ENCODE measurements at places on chromosomes 12 and 14.

- DNase-seq: no peak
Observed at GRCh38 chr12:106145539-106146447, 7.0 kb upstream of the NUAK1 start.

DNA sequence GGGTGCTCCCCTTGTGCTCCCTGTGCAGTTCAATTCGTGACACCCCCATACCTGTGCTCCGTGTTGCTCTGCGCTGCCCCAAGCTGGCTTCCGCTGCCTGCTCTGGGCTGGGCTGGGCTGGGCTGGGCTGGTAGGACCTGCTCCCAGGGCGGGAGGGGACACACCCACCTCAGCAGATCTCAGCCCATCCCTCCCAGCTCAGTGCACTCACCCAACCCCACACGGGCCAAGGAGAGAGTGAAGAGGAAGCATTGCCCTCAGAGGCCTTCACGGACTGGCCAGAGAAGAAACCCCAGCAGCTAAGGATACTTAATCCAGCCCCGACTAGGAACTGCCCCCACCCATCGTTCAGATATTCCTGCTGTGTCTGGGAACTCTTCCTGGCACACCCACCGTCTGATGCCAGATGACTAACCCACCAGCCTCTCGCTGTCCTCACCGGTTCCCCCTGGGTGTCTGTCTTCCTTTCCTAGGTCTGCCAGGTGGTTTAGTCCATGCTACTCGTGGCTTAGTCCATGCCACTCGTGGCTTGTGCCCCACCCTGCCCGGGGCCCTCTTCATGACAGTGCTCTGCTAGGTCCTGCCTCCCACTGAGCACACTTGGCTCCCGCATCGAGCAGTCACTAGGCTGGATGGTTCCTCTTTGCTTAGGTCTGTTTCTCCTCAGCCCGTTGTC, at the start of gene LPAR5:
TSS of gene LPAR5 (minus strand) at position 104 of the 676 bp plus-strand sequence. CDS start 14,711 bp downstream, outside the sequence.
- peak; percentile 69 for DNase-seq

DNA sequence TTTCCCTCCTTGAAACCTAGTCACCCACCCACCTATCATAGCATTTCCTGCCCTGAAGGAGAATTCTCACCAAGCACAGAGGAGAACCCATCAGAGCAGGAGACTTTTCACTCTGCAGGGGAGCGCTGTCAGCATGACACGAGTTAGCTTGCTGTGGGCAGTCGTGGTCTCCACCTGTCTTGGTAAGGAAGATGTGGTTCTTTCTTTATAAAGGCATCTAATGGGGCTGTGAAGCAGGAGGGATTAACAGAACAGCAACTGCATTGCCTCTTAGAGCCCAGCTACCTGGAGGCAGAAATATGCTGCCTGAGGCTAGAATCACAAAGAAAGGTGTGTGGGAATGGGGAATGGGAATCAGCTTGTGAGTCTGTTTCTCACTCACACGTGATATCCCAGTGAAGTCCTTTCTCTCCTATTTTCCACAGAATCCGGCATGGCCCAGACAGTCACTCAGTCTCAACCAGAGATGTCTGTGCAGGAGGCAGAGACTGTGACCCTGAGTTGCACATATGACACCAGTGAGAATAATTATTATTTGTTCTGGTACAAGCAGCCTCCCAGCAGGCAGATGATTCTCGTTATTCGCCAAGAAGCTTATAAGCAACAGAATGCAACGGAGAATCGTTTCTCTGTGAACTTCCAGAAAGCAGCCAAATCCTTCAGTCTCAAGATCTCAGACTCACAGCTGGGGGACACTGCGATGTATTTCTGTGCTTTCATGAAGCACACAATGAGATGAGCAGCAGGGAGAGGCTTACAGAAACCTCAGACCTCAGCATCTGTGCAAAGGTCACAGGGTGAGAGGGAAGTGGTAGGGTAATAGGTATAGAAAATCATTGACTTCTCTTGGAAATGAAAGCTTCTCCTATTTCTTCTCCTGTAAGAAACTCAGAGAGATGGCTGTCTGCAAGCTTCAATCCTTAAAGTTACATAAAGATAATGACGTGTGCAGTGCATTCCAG, 316.9 kb downstream of the DAD1 start:
- no peak for DNase-seq

DNA sequence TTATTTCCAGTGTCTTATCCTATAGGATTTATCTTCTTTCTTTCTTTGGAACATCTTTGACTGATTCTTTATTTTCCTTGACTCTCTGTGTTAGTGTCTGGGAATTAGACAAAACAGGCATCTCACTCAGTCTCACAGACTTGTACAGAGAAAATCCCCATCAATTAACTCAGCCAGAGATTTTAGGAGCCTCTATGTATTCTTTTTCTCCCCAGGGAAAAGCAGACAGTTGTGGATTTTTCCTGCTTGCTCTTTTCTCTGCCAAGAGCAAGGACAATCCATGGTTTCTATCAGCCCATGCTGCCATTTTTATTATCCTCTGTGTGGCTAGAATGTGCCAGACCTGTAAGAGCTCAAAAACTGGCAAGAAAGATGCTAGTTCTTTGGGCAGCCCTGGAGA, 595.1 kb downstream of the SNAPC1 start:
- DNase-seq: no peak

- peak; percentile 88 for DNase-seq
Observed at GRCh38 chr14:92926180-92926845, 3.4 kb downstream of the CHGA start.

DNA sequence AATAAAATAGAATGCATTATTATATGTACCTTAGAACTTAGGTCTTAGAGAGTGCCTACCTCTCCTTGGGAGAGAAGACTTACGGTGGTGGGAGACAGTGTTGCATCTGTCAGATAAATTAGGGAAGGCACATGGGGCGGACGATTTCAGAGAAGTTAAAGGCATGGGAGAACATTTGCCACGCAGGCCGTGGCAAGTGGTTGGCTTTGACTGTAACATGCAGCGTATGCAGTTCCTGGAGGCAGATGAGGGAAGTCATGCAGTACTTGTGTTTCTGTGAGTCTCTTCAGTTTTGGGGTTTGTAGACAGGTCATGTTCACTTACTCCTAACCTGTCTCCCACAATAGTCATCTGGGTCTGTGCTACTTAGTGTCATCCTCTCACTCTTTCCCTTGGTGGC, 43.6 kb downstream of the ETV6 start:
- no peak for DNase-seq

DNA sequence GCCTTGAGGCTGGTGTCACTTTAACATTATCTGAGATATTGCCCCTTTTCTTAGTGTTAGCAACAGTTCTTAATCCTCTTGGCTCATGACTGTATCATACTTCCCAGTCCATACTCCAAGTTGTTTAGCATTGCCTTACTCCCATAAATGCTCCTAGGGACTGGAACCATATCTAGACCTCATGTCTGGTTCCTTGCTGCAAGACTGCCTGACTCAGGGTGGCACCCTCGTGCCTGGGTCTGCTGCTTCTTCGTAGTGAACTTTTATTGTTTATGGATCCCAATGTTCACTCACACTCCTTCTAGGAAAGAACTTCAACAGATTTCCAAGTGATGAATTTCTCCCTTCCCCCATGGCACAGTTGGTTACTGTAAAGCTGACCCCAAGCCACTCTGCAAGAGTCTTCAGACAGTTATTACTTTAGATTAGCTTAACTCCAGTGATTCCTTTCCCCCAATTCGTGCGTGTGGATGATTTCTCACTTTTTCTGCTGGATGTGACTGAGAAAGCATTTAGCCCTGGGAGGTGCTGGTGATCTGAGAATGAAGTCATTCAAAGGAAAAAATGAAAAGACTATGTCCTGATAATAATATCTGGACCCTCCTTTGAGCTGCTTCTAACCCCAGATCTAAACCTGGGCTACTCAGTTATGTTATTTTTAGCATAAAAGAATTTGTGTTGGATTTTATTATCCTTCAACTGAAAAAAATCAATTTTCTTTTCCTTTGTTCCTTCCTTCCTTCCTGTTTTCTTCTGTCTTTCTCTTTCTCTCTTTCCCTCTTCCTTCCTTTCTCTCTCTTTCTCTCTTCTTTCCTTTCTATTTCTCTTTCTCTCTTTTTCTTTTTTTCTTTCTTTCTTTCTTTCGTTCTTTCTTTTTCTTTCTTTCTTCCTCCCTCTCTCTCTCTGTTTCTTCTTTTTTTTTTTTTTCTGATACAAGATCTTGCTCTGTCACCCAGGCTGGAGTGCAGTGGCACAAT, 47.5 kb upstream of the PPP1R12A start:
- DNase-seq: no peak

DNA sequence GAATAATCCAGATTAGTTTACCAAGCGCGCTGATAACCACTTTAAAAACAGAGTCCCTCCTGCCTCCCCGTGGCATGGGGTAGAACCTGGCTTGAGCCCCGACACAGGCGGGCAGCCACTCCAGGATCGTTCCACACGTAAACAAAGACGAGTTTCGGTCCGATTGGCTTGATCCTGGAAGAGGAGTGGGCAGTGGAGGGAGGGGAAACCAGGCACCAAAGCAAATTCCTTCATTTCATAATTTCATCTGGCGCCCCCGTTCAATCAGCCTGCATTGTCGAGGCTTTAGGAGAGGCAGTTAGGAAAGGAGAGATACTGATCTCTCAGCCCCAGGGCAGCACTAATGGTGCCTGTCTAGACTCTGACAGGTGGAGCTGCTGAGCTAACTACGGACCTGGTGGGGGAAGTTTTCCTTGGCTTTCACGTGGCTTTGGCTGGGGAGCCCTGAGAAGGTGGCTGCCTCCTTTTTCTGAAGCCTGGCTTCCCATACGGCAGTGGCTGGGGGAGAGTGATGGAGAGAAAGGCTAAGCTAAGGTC, 751 bp upstream of the GPRC5A start:
- DNase-seq: no peak

DNA sequence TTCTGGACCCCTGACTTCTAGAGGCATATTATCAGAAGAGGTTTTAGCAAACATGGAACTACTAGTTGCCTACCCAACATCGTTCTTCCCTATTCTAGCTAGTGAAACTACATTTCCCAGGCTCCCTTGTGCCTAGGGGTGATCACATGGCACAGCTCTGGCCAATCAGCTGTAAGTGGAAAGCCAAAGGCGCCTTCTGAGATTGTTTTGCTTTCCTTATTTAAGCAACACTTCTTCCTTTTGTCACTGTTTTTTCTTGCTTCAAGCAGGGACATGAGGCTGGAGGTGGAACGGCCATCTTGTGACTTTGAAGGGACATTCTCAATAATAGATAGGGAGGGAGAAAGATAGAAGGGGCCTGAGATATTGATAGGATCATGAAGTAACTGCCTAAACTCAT, 136.7 kb downstream of the ZNF664 start:
- DNase-seq: no peak

DNA sequence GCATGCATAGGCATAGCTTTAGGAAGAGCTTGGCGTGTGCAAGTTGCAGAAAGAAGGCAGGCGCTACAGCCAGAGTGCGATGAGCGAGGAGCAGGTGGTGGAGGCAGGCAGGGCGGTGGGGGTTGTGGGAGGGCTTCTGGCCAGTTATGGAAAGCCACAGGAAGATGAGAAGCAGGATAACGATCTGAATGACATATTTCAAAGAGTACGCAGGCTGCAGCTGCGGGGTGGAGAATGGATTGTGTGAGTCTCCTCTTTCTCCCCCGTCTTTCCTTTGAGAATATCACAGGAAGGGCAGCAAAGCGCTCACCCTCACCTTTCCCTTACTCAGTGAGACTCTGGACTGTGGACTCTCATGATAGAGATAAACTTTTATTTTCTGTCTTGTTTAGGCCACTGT, 48.7 kb upstream of the PLXNC1 start:
- DNase-seq: no peak

DNA sequence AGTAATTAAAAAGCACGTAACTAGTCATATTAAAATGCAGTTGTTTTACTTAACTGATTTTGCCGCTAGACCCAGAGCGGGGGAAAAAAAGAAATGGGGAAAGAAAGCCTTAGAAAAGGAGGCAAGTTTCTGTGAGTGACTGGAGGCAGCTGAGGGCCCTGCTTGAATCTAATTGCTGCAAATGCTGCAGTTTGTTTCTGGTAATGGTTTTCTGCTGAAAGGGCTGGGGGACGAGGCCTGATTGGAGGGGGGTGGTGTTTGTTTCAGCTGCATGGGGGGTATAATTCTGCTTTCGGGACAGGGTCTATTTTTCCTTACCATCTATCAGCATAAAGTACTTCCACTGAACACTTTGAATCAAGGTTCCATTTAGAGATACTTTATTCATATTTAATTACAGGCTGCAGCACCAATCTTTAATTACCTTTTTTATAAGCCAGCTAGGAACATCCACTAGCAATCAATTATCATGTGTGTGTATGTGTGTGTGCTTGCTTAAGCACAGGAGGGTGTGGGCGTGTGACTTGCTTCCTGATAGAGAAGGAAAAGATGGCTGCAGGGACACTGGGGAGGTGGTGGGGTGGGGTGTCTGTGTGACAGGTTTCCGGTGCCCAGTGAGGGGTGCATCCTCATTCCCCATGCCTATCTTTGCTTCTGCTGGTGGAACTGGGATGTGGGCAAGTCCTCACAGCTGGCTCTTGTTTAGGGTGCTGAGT, 83.4 kb downstream of the ADCK1 start:
- DNase-seq: no peak

DNA sequence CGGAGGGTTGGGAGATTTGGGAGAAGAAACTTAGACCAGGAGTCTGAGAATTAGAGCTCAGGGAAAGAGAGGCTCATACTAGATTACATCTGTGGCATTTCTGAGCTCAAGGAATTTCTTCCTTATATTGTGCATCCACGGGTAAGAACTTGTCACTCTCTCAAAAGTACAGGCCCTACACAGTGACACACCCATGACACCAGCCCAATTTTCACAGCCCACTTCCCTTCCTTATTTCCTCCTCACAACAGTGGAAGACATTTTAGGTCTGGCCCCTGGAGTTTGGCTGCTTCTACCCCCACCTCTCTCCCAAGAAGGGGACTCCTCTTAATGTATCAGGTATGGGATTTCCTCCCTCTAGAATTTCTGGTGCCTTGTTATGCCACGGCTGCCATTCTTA, 9.2 kb upstream of the ZNF385A start:
- DNase-seq: no peak

DNA sequence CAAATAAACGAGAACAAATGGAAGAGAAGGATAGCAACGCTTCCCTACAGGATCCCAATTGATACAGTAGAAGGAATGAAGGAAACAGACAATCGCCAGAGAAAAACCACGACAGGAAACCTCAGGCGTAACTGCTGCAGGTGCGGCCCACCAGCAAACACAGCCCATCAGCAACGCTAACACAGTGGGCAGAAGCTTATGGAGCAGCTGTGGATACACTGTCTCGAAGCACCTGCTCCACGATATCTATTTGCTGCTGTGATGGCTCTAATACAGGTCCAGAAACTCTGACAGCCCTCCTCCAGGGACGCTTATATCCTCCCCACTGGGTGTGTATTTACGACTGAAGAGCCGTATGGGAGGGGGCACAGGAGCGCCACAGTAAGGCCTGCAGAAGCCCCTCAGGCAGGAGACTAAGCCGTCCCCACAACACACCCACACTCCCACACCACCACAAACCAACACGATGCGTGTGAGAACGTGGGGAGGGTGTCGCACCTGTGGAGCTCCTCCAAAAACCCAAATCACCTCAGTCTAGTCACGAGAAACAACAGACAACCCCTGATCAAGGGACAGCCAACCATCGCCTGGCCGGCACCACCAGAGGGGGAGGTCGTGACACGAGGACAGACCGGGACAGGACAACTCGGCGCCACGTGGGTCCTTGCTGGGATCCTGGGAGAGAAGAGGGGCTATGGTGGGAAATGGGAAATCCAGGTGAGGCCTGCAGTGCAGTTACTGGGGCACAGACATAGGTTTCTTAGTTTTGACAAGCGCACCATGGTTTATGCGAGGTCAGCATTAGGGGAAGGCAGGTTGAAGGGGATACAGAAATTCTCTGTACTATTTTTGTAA, 24.0 kb downstream of the POLE start:
- DNase-seq: no peak

- DNase-seq: peak; percentile 33
Observed at GRCh38 chr12:95473231-95473883, 595 bp upstream of the METAP2 start.

GRCh38 chr12:122166422-122167349, 7.3 kb downstream of the IL31 start:
- no peak for DNase-seq
